Lung (tissue), 17 donors: ENCODE measurements at places on chromosomes 1 and 21. TPM values are rescaled to one million over a fixed set of nuclear protein-coding genes. Genes with fewer than 3 reads are reported as not detected.

GRCh38 chr1:64315402-64315801, 112.0 kb downstream of the UBE2U start:
- H3K4me3 ChIP-seq = no peak overlapping the region
- peaks cover 5% of the 10 kb centered on the region for H3K4me1 ChIP-seq
- no peaks in the 10 kb centered on the region for H3K36me3 ChIP-seq
- no peak overlapping the region for H3K27ac ChIP-seq
- H3K27me3 ChIP-seq = no peaks in the 10 kb centered on the region

GRCh38 chr21:45226540-45227326, 61.0 kb downstream of the POFUT2 start:
- H3K4me1 ChIP-seq = no peaks in the 10 kb centered on the region
- DNase-seq = no peak
- H3K27ac ChIP-seq = no peak overlapping the region
- no peak overlapping the region for H3K4me3 ChIP-seq
- H3K36me3 ChIP-seq = peaks cover 3% of the 10 kb centered on the region
- H3K27me3 ChIP-seq = no peaks in the 10 kb centered on the region

- H3K36me3 ChIP-seq = no peaks in the 10 kb centered on the region
- H3K27ac ChIP-seq = no peak overlapping the region
- H3K27me3 ChIP-seq = no peaks in the 10 kb centered on the region
- DNase-seq = no peak
Observed at GRCh38 chr1:77120950-77121349, 98.3 kb downstream of the PIGK start.

- H3K36me3 ChIP-seq = no peaks in the 10 kb centered on the region
- no peaks in the 10 kb centered on the region for H3K27me3 ChIP-seq
- H3K4me3 ChIP-seq = no peak overlapping the region
- no peak overlapping the region for H3K27ac ChIP-seq
- peaks cover 11% of the 10 kb centered on the region for H3K4me1 ChIP-seq
Observed at GRCh38 chr1:33098371-33098770, 17.4 kb downstream of the AZIN2 start.

DNA sequence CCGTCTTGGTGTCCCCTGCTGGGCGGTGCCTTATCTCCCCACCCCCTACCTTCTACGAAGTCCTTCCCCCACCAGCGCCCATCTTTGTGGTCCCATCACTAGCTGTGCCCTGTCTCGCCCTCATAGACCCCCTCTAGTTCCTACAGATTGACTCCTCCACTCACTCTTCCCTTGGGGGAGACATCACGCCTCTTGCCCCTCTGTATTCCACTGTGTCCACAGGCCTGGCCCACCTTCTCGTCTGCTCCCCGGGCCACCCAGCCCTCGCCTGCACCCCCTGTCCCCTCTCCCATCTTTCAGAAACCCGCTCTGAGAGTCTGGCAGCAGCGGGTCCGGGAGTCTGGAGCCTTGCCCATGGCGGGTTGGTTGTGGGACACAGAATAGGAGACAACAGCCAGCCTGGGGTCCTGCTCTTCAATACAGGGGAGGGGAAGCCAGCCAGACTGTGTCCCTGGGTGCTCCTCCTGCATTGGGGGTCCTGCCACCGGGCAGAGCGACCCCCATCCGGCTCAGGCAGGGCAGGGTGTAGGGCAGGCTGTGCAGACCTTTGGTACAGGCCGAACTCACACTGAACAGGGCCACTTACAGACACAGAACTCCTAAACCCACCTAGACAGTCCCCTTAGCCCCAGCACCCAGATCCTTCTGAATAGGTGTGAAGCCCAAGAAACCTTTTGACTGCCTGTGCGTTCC, 1.1 kb downstream of the RNF187 start:
- DNase-seq = peak; percentile 25
- H3K27ac ChIP-seq = no peak overlapping the region
- H3K4me3 ChIP-seq = peak overlapping the region; percentile 90
- peaks cover 17% of the 10 kb centered on the region for H3K36me3 ChIP-seq
- no peaks in the 10 kb centered on the region for H3K4me1 ChIP-seq
- no peaks in the 10 kb centered on the region for H3K27me3 ChIP-seq

DNA sequence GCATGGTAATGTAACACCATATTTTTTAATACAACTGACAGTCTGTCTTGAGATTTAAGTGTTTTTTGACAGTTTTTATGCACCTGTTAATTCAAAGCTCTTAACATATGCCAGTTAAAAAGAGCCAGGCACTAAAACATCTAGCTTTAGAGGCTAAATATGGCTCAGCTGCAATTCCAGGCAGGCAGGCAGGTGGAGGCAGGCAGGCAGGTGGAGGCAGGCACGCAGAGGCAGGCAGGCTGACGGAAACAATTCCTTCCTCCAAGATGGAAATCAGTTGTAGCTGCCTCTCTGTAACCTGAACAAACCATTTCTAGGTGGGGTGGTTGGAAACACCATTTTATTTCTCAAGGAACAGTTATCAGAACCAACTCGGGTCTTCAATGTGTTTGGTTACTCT, 51.2 kb downstream of the GORAB start:
- no peak overlapping the region for H3K27ac ChIP-seq
- H3K36me3 ChIP-seq = no peaks in the 10 kb centered on the region
- no peak for DNase-seq
- H3K4me1 ChIP-seq = no peaks in the 10 kb centered on the region
- H3K27me3 ChIP-seq = no peaks in the 10 kb centered on the region
- no peak overlapping the region for H3K4me3 ChIP-seq

DNA sequence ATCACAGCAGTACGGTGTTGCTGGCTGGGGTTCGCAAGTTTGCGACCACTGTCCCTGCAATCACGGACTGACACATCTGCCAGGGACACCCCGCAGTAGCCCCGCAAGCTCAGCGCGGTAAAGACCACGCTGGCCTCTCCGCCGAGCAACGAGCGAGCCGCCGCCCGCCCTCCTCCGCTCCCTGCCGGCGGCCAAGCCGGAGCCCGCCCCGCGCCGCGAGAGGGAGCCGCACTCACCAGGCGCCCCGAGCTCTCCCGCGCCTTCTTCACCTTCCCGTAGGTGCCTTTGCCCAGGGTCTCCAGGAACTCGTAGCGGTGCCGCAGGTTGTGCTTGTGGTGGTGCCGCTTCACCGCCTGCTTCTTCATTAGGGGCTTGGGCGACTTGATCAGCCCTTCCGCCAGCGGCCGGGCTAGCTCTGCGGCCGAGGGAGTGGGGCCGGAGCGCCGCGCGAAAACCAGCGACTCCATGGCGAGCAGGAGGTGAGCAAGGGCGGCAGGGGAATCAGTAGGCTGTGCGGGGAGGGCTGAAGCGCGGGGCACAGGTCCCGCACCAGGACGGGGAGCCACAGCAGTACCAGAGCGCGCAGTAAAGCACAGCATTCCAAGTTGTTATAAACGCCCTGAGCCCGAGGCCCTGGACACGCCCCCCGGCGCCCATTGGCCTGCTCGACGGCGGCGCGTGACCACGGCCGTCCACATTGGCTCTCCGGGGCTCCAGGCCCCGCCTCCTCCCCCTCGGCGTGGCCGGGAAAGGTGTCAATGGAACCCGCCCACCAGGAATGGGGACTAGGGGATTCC, at the start of gene NUAK2:
NUAK2 (minus strand) TSS at position 584 of the 797 bp plus-strand sequence; CDS start at position 467, 117 bp downstream.
- peak within 1 kb of the TSS; percentile 50 for H3K27ac ChIP-seq
- H3K27me3 ChIP-seq = no peaks in the 10 kb centered on the region
- H3K4me1 ChIP-seq = peaks cover 12% of the 10 kb centered on the region
- H3K4me3 ChIP-seq = peak within 1 kb of the TSS; percentile 80

GRCh38 chr1:152577168-152577567, 3.1 kb downstream of the LCE3D start:
- H3K4me3 ChIP-seq = no peak overlapping the region
- no peaks in the 10 kb centered on the region for H3K4me1 ChIP-seq
- H3K27me3 ChIP-seq = no peaks in the 10 kb centered on the region

DNA sequence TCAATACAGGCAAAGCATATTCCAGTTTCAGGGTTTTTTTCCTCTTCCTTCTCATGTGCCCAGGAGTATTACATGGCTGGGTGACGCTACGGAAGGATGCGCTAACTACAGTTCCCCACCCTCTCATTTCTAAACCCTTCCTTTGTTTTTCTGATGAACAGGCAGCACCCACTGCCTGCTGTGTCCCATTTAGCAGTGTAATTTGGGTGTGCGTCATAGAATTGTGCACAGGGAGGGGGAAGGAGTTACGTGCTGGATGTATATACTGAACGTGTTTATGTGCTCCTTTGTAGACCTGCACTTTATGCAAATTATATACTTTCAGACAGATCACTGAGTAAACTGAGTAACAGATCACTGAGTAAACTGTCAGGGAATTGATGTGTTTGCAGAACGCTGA, 44.5 kb downstream of the ELAPOR1 start:
- DNase-seq = no peak
- H3K4me3 ChIP-seq = no peak overlapping the region
- no peaks in the 10 kb centered on the region for H3K4me1 ChIP-seq
- H3K27ac ChIP-seq = no peak overlapping the region
- no peaks in the 10 kb centered on the region for H3K36me3 ChIP-seq

GRCh38 chr1:157497987-157498735, 54.2 kb downstream of the FCRL5 start:
- no peaks in the 10 kb centered on the region for H3K36me3 ChIP-seq
- no peaks in the 10 kb centered on the region for H3K27me3 ChIP-seq
- no peak for DNase-seq

GRCh38 chr1:201396861-201397464, 2.2 kb downstream of the LAD1 start:
- no peaks in the 10 kb centered on the region for H3K4me1 ChIP-seq
- peak overlapping the region; percentile 12 for H3K27ac ChIP-seq
- no peak overlapping the region for H3K4me3 ChIP-seq
- H3K36me3 ChIP-seq = no peaks in the 10 kb centered on the region
- no peaks in the 10 kb centered on the region for H3K27me3 ChIP-seq

DNA sequence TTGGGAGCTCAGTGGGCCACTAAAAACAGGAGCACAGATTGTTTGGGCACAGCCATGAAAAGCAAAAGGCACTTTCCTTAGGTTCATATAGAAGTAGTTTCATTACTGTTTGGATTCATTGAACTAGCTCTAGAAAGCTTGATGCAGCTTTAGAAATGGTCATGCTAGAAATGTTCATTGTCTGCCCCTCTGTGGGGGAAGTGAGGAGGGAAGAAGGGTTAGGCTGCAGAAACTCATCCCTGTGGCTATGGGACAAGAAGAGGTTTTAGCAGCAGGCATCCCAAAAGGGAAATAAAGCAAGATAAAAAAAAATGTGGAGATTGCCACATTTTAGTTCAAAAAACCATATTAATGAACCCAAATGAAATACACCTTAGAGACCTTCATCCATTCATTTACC, 359.6 kb upstream of the PTBP2 start:
- no peaks in the 10 kb centered on the region for H3K36me3 ChIP-seq
- no peak overlapping the region for H3K4me3 ChIP-seq
- no peaks in the 10 kb centered on the region for H3K27me3 ChIP-seq
- H3K27ac ChIP-seq = no peak overlapping the region
- no peak for DNase-seq

GRCh38 chr1:230248016-230248888, 177.9 kb downstream of the PGBD5 start:
- H3K36me3 ChIP-seq = peaks cover 35% of the 10 kb centered on the region
- no peak overlapping the region for H3K27ac ChIP-seq
- no peaks in the 10 kb centered on the region for H3K27me3 ChIP-seq

DNA sequence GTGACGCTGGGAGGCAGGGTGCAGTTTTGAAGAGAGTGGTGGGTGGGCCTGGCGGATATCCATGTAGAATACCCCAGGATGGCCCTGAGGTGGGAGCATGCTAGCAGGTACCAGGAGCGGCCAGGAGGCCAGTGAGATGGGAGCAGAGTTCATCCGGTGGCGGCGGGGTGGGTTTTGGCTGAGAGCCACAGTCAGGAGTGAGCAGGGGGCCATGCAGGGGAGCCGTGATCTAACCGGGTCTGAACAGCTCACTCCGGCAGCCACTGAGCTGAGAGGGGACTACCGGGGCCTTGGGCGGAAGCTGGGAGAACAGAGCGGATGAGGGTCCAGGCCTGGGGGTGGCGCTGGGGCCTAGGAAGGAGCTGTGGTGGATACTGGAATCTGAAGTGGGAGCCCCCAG, 47.6 kb upstream of the LRP8 start:
- H3K4me1 ChIP-seq = peaks cover 15% of the 10 kb centered on the region
- H3K27ac ChIP-seq = no peak overlapping the region
- DNase-seq = peak; percentile 59
- H3K36me3 ChIP-seq = no peaks in the 10 kb centered on the region

GRCh38 chr1:74811436-74812179, 78.7 kb downstream of the TYW3 start:
- DNase-seq = no peak
- no peaks in the 10 kb centered on the region for H3K27me3 ChIP-seq
- H3K4me3 ChIP-seq = no peak overlapping the region
- no peaks in the 10 kb centered on the region for H3K4me1 ChIP-seq
- H3K27ac ChIP-seq = no peak overlapping the region

- H3K4me3 ChIP-seq = peak overlapping the region; percentile 76
- H3K27ac ChIP-seq = no peak overlapping the region
Observed at GRCh38 chr1:961132-961669, 817 bp downstream of the KLHL17 start.

DNA sequence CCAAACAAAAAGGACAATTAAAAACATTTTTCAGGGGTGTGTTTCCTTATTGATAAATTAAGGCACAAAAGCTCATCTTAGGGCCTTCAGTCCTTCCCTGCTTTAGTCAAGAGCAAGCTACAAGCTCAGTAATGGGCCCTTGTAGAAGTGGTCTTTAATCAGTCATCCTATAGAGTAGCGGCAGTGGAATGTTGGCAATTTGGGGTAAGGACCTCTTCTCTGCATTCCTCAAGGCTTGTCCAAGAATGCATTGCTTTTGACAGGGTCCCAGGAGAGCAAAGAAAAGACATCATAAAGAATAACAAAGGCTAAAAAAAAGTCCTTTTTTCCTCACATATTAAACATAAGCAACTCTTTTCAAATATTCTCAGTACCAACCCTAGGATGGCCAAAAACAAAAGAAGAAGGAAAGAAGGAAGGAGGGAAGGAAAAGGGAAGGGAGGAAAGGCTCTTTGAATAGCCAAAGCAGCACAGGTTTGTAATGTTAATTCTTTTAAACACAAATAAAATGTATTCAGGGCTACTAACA, 27.3 kb upstream of the CAMK1G start:
- no peak overlapping the region for H3K4me3 ChIP-seq
- DNase-seq = no peak
- no peaks in the 10 kb centered on the region for H3K36me3 ChIP-seq
- H3K4me1 ChIP-seq = peaks cover 4% of the 10 kb centered on the region

DNA sequence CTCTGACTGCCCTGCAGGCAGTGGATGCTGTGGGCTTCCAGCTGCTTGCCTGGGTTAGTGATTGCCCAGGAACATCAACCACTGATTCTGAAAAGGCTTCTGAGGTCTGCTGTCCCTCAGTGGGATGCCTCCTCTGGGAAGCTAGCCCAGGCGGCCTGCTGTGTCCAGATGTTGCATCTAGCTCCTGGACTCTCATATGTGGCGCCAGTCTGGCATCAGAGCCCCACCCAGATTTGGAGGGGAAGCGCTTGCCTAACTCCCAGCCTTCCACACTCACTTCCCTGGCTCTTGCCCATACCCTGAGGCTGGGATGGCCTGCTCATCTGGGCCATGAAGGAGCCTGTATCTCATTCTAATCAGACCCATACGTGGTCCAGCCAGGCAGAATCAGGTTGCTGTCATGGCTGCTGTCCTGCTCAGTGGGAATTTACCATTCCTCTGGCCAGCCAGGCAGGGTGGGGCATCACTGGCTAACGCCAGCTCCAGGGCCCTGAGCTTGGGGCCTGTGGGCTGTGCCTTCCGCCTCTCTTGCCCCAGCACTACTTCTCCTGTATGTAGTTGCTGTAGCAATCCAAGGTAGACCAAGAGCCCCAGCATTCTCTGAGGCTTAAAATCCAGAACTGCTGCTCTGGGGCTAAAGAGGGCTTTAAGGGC, 4.1 kb downstream of the CSF1 start:
- H3K27ac ChIP-seq = no peak overlapping the region
- no peak for DNase-seq
- peaks cover 13% of the 10 kb centered on the region for H3K36me3 ChIP-seq
- peaks cover 36% of the 10 kb centered on the region for H3K4me1 ChIP-seq

Gene SAMD13
- 3.4 TPM for total RNA-seq

Gene S100A9
- total RNA-seq = 769 TPM

Gene TMPRSS2
- 94.5 TPM for total RNA-seq
